ENCODE measurements at places on chromosomes 1 and 21. TPM values are rescaled to one million over a fixed set of nuclear protein-coding genes. Genes with fewer than 3 reads are reported as not detected.

DNA sequence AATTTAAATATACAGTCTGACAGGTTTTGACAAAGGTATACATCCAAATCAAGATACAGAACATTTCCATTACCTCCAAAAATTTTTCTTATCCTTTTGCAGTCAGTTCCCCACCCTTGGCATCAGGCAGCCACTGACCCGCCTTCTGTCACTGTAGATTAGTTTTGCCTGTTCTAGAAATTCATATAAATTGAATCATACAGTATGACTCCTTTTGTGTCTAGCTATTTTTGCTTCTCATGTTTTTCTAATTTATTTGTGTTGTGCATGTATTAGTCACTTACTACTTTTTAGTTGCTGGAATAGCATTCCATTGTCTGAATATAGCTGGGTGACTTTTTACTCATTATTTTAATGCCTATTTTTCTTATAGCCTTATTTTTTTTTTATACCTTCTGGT lies 3.8 kb downstream of the UTP25 start:
- no peak overlapping the region for H3K27ac ChIP-seq
- DNase-seq, result no peak
- no peaks in the 10 kb centered on the region for H3K27me3 ChIP-seq
- H3K4me1 ChIP-seq, result peaks cover 18% of the 10 kb centered on the region

GRCh38 chr1:26887125-26887524 lies 3.0 kb downstream of the GPN2 start:
- DNase-seq, result no peak
- no peaks in the 10 kb centered on the region for H3K27me3 ChIP-seq
- peaks cover 19% of the 10 kb centered on the region for H3K4me1 ChIP-seq
- peaks cover 74% of the 10 kb centered on the region for H3K36me3 ChIP-seq
- no peak overlapping the region for H3K4me3 ChIP-seq

GRCh38 chr1:220825819-220826551 lies 39.3 kb downstream of the MTARC1 start:
- no peaks in the 10 kb centered on the region for H3K36me3 ChIP-seq
- H3K27me3 ChIP-seq, result no peaks in the 10 kb centered on the region
- no peak overlapping the region for H3K27ac ChIP-seq
- DNase-seq, result no peak
- no peak overlapping the region for H3K4me3 ChIP-seq

DNA sequence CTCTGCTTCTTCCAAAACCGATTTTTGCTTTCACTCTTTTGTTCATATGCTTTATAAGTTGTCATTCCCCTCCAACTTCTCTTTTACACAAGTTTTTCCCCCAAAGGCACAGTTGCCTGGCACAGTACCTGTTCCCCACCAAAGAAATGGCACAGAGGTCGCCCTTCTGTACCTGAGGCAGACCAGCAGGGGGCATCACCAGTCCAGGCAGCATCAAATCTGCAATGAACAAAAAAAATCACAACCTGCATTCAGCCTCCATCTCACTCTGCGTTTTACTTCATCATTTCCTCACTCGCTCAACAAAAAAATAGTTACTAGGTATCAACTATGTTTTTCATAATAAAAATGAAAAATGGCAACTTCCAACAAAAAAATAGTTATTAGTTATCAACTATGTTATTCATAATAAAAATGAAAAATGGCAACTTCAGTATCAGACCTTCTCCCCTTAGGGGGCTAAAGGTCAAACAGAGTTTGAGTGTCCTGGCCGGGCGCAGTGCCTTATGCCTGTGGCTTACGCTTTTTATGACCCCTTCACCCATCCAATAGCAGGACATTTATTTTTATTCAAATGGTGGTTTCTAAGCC lies 4.1 kb downstream of the EIF2D start:
- no peaks in the 10 kb centered on the region for H3K27me3 ChIP-seq
- peaks cover 12% of the 10 kb centered on the region for H3K4me1 ChIP-seq
- no peak for DNase-seq
- H3K4me3 ChIP-seq, result no peak overlapping the region
- H3K27ac ChIP-seq, result no peak overlapping the region

GRCh38 chr21:28699596-28700259 lies 292.9 kb downstream of the LTN1 start:
- H3K27me3 ChIP-seq, result no peaks in the 10 kb centered on the region
- no peaks in the 10 kb centered on the region for H3K36me3 ChIP-seq
- H3K27ac ChIP-seq, result no peak overlapping the region
- no peaks in the 10 kb centered on the region for H3K4me1 ChIP-seq

DNA sequence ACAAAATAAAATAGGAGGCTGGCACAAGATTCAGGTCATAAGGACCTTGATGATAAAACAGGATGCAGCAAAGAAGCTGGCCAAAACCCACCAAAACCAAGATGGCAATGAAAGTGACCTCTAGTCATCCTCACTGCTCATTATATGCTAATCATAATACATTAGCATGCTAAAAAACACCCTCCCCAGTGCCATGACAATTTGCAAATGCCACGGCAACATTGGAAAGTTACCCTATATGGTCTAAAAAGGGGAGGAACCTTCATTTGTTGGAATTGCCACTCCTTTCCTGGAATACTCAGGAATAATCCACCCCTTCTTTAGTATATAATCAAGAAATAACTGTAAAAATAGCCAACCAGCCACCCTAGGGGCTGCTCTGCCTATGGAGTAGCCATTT lies 108.8 kb upstream of the GRIK1 start:
- H3K27ac ChIP-seq, result no peak overlapping the region
- no peak for DNase-seq
- no peaks in the 10 kb centered on the region for H3K36me3 ChIP-seq
- H3K4me3 ChIP-seq, result no peak overlapping the region

DNA sequence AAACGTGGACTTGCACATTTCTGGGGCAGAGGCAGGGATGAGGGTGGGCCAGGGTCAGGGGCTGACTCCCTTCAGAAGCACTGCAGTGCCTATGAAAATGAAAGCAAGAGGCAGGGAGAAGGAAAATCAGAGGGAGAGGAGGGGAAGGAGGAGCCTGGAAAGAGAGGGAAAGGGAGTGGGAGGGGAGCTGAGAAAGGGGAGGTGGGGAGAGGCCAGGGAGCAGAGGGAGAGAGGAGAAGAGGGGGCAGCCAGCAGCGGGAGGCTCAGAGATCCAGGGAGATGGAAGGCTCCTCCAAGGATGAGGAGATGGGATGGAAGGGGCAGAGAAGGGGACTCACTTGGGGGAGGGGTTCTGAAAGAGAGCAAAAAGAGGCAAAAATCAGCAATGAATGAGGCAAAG lies 96.3 kb upstream of the KLHDC7A start:
- peaks cover 3% of the 10 kb centered on the region for H3K36me3 ChIP-seq
- H3K4me1 ChIP-seq, result peaks cover 38% of the 10 kb centered on the region
- DNase-seq, result no peak
- peaks cover 2% of the 10 kb centered on the region for H3K27me3 ChIP-seq
- no peak overlapping the region for H3K4me3 ChIP-seq

DNA sequence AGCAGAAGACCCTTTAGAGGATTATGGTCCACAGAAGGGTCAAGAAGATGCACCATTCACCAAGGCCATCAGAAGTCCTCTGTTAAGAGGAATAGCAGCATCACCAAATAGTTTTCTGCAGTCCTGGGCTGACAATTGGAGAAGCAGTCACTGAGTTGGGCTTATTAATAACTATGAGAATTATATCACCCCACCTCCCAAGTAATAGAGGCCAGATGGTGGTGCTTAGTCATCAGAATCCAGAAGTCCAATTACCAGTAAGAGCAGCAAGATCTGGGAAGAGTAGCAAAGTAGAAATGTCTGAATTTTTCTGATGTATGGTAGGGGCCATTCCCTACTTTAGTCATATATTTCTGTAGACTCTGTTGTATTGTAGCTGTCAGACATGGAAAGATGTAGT lies 6.1 kb upstream of the PSMA5 start:
- no peak for DNase-seq
- H3K4me3 ChIP-seq, result no peak overlapping the region
- H3K36me3 ChIP-seq, result no peaks in the 10 kb centered on the region
- no peak overlapping the region for H3K27ac ChIP-seq

DNA sequence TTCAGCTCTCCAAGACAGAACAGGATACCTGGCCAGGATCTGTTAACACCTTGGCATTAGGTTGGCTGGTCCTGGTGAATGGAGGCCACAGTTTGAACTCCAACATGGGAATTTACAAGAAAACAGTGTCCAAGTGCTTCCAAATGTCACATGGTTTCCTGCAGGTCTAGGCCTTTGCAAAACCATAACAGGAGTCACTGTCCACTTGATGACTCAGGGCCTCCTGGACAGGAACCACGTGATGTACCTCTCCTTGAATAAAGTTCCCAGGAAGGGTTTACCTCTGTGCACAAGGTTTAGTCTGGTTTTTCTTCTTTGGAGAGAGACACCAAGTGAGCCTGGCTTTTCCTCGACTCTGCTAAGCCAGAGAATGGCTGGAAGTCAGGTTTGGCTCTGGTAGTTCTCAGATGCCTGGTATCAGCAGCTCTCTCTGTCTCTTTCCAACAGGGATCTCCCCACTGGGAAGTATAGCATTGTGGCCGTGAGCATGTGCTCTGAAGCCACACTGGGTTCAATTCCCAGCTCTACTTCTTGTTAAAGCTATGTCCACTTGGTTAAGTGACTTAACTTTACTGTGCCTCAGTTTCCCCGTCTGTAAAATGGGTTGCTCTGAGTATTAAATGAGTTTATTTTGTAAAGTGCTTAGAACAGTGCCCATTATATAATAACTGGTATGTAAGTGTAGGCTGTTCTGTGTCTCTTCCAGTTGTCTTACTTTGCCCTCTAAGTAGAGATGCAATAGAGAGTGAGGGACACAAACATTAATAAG lies 27.3 kb upstream of the TMEM61 start:
- DNase-seq, result no peak
- H3K27ac ChIP-seq, result no peak overlapping the region
- no peak overlapping the region for H3K4me3 ChIP-seq
- H3K27me3 ChIP-seq, result no peaks in the 10 kb centered on the region

DNA sequence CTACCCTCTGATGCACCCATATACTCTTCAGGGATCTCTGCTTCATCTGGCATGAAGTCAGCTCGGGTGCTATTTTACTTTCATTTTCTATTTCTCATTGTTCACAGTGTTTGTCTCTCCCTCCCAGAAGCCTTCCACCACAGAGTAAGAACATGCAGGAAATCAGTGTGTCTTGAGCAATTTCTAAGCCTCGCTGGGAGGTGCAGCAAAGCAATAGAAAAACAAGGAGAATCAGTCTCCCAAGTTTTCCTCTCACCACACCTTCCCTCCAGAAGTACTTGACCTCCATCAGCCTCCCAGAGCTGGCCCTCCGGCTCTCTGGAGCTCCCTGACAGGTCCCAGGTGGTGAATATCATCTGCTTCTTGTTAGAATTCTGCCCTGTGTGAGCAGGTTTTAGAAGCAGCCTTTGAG lies 594.7 kb upstream of the CAMK1G start:
- peak overlapping the region; percentile 40 for H3K27ac ChIP-seq
- no peaks in the 10 kb centered on the region for H3K4me1 ChIP-seq
- DNase-seq, result no peak

DNA sequence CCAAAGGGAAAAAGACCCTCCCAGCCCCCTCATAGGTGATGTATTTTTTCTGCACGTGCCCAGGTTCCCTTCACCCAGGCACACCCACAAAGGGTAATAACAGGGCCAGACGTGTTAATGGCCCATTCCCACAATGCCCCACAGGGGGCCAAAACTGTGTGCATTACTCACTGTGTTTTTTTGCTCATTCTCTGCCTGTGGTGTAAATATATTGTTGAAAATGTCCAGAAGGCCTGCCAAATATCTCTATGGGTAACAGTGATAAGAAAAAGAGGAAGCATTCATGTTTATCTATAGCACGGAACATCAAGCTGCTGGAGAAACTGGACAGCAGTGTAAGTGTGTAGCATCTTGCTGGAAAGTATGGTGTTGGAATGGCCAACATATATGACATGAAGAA lies 21.9 kb downstream of the RHEX start:
- no peak for DNase-seq
- no peaks in the 10 kb centered on the region for H3K27me3 ChIP-seq
- H3K27ac ChIP-seq, result no peak overlapping the region
- no peaks in the 10 kb centered on the region for H3K36me3 ChIP-seq

- H3K27me3 ChIP-seq, result no peaks in the 10 kb centered on the region
- H3K27ac ChIP-seq, result no peak overlapping the region
- DNase-seq, result no peak
- H3K4me1 ChIP-seq, result no peaks in the 10 kb centered on the region
- peaks cover 7% of the 10 kb centered on the region for H3K36me3 ChIP-seq
Measured at GRCh38 chr1:244393604-244394176, 58.0 kb downstream of the ADSS2 start.

DNA sequence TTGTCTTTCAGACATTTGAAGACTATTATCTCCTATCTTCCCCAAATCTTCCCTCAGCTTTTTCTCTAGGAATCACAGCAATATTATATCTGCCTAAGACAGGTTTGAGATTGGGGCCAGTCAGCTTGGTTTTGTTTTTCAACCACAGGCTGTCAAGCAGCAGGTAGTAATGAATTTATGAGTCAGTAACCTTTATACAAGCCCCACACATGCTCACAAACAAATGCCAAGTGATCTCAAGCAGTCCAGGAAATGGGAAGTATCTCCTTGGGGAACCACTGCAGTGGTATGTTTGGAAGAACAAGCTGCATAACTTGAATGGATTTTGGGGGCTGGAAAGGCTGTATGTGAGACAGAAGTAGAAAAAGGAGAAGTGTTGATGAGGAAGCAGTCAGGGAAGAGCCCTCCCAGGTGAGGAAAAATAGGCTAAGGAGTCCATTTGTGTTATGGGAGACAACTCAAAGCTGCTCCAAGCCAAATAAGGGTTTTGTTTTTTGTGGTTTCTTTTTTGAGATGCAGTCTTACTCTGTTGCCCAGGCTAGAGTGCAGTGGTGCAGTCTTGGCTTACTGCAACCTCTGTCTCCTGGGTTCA lies 2.1 kb downstream of the DHDDS start:
- no peak overlapping the region for H3K27ac ChIP-seq
- H3K4me1 ChIP-seq, result peaks cover 19% of the 10 kb centered on the region
- H3K36me3 ChIP-seq, result peaks cover 34% of the 10 kb centered on the region
- no peaks in the 10 kb centered on the region for H3K27me3 ChIP-seq
- DNase-seq, result no peak
- no peak overlapping the region for H3K4me3 ChIP-seq

- no peak for DNase-seq
- no peaks in the 10 kb centered on the region for H3K36me3 ChIP-seq
- H3K4me3 ChIP-seq, result no peak overlapping the region
- no peaks in the 10 kb centered on the region for H3K27me3 ChIP-seq
Measured at GRCh38 chr1:41557751-41558455, 73.4 kb upstream of the EDN2 start.

DNA sequence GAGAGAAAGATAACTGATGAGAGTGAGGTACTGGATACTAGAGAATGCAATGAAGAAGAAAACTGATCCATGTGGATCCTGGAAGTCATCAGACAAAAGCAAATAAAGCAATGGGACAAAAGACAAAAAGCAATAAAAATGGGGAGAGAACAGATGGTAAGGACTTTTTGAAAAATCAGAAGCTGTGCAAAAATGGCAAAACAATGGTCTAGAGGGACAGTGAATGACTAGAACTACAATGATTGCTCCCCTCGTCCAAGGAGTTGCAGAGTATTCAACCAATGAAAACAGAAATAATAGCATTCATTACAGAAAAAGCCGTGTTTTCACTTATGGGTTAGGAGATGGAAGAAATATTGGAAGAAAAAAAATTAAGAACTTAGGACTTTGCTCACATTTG lies 18.5 kb downstream of the LUZP1 start:
- H3K36me3 ChIP-seq, result no peaks in the 10 kb centered on the region
- no peak overlapping the region for H3K4me3 ChIP-seq
- H3K27ac ChIP-seq, result no peak overlapping the region
- no peak for DNase-seq
- no peaks in the 10 kb centered on the region for H3K27me3 ChIP-seq
- H3K4me1 ChIP-seq, result no peaks in the 10 kb centered on the region

SLAMF9 gene
- not detected for polyA plus RNA-seq

DNAH14 gene
- 16.4 TPM for polyA plus RNA-seq

Data from spinal cord (tissue), 10 donors.